ENCODE measurements at places on chromosomes 6 and 20. TPM values are rescaled to one million over a fixed set of nuclear protein-coding genes. Genes with fewer than 3 reads are reported as not detected.

The FAXC gene
- 0.34 TPM for total RNA-seq

The RPS10 gene
- total RNA-seq, result 3,703 TPM

The SPEF1 gene
- total RNA-seq, result not detected

The BPI gene
- total RNA-seq, result not detected

The PRSS16 gene
- not detected for total RNA-seq

The CDKN1A gene
- total RNA-seq, result 189 TPM

The PHACTR1 gene
- 4.1 TPM for total RNA-seq

The LEMD2 gene
- 58.5 TPM for total RNA-seq

The RIPOR2 gene
- total RNA-seq, result not detected

The HBS1L gene
- 106 TPM for total RNA-seq

The TBC1D32 gene
- total RNA-seq, result 3.8 TPM

The GSTA4 gene
- total RNA-seq, result 26.1 TPM

The OR10C1 gene
- total RNA-seq, result not detected

The PABPC1L gene
- total RNA-seq, result 1.3 TPM

The RBPJL gene
- total RNA-seq, result not detected

The BHLHE23 gene
- not detected for total RNA-seq

All from dermis blood vessel endothelial cell (primary cell).